GM23338 (cell line): ENCODE measurements at places on chromosomes 13 and 19.

DNA sequence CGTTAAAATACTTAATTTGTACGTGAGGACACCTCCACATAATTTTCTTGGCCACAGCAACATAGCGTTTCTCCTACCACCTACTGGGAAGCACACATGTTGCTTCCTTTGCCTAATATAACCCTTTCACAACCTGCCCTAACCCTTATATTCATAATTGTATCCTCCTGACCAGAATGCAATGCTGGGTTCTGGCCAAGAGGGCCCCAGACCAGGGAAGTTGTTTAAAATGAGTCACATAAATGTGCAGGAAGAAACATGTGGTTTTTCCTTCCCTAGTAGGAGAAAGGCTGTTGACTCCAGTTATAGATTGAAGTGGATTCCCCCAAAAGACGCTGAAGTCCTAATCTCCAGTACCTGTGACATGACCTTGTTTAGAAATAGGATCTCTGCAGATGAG, 187.3 kb downstream of the NUFIP1 start:
- no peak for DNase-seq

DNA sequence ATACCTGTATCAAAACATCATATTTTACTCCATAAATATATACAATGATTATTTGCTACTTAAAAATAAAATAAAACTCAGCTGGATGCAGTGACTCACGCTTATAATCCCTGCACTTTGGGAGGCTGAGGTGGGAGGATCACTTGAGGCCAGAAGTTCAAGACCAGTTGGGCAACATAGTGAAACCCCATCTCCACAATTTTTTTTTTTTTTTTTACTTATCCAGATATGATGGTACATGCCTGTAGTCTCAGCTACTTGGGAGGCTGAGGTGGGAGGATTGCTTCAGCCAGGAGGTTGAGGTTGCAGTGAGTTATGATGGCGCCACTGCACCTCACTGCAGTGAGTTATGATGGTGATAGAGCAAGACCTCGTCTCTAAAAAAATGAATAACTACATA, 22.4 kb downstream of the POU2F2 start:
- DNase-seq: no peak

- DNase-seq: no peak
These were observed 83.8 kb downstream of the RNASEH2B start for GRCh38 chr13:50993371-50993770.

DNA sequence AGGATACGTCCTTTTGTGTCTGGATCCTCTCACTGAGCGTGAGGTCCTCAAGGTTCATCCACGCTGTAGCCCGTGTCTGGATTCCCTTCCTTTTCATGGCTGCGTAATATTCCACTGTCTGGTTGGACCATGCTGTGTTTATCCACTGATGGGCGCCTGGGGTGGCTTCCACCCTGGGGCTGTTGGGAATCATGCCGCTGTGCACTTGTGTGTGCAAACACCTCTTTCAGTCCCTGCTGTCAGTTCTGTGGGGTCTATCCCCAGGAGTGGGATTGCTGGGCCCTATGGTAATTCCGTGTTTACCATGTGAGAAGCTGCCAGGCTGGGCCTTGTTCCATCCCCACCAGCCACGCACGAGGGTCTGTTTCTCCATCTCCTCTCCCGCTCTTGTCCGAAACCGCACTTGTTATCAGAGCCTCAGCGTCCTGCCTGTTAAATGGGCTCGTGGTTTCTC, 98.6 kb downstream of the GADD45B start:
- DNase-seq: no peak

GRCh38 chr19:47492137-47492533, 8.1 kb upstream of the KPTN start:
- DNase-seq: no peak

- DNase-seq: no peak
These were observed 6.8 kb upstream of the BCAT2 start for GRCh38 chr19:48817585-48818124.

- no peak for DNase-seq
These were observed 5.5 kb downstream of the RAVER1 start for GRCh38 chr19:10327793-10328192.

DNA sequence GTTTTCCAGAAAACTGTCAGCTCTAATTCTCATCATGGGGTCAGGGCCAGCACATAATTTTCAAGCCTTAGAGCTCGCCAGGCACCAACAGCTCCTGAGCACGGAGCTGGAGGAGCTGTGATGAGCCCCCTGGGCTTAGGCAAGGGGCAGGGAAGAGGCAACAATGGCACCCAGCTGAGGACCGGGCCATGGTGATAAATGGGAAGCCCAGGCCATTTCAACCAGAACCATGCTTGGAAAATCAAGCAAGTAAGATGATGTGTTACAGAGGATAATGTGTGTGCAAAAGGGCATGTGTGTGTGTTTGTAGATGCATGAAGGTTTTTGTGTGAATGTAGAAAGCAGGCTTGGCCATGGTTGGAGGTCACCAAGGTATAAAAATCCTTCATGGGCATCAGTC, 66.8 kb upstream of the UBAC2 start:
- DNase-seq: no peak

DNA sequence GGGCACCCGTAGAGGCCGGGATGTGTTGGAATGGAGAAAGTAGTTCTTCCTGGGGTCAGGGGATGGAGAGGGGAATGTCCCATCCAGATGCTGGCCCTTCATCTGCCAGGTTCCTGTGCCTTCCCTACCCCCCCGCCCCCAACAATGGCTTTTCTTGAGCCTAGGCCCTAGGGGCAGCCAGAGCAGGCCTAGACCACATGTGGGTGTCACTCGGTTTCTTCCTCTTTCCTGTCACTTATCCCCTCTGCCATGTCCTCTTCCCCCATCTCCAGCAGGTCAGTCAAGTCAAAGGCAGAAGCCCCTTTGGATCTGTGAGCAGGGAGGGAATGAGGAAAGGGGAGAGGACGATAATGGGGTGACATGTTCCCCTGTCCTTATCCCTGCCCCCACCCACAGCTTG, 36.4 kb downstream of the LYL1 start:
- DNase-seq: no peak

DNA sequence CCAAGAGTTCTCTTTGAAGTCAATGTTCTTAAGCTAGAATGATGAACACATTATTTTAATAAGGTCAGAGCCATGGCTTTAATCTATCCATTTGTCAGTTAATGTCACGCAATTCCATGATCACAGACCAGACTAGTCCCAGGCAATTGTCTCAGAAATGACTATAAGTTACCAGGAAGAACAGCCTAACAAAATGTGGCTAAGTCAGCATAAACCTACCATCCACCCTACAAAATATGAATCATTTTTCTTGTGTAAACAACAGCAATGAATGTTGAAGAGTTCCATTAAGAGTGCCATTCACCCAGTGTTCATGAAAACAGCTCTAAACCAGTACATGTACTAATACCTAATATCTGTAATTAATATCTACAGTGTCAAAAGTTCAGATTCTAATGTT, 127.5 kb downstream of the KCTD12 start:
- DNase-seq: no peak

- DNase-seq: no peak
These were observed 253.8 kb downstream of the DLEU7 start for GRCh38 chr13:50589651-50590054.

GRCh38 chr13:113840541-113841352, 23.1 kb downstream of the GAS6 start:
- no peak for DNase-seq

DNA sequence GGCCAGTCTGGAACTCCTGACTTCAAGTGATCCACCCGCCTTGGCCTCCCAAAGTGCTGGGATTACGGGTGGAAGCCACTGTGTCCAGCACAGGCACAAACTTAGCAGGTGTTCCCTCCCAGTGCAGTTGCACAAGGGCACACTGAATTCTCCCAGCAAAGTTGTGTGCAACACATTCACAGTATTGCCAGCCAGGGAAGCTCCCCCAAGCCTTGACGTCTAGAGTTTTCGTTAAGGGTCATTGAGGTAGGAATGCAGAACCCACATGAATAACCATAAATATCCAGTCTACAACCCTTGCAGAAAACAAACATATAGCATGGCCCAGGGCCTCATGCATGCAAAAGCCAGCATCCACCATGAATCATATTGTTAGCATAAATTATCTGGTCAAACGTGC, 3.3 kb upstream of the AURKC start:
- no peak for DNase-seq

DNA sequence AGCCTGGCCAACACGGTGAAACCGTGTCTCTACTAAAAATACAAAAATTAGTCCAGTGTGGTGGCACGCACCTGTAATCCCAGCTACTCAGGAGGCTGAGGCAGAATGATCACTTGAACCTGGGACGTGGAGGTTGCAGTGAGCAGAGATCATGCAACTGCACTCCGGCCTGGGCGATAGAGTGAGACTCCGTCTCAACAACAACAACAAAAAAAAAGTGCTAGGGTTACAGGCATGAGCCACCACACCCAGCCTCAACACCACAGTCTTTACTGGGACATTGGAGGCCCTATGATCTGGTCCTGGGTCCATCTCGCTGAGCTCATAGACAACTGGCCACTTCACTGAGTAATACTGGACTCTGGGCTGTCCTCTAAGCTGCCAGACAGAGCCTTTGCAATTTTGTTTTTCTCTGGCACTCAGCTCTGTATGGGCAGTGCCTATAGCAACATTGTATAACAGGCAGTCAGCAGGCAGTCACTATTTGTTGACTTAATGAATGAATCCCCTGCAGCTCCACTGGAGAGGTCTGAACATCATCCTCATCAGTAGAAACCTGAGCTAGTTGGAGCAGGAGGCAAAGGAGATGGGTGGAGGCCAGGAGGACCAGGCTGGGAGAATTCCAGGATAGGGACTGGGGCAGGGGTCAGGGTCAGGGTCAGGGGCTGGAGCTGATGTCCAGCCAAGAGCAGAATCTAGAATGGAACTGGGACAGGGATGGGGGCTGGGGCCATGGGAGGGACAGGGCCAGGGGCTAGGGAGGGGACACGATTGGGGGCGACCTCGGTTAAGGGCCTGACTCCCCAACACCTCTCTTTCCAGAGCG, 8.1 kb downstream of the BLOC1S3 start:
- DNase-seq: no peak

DNA sequence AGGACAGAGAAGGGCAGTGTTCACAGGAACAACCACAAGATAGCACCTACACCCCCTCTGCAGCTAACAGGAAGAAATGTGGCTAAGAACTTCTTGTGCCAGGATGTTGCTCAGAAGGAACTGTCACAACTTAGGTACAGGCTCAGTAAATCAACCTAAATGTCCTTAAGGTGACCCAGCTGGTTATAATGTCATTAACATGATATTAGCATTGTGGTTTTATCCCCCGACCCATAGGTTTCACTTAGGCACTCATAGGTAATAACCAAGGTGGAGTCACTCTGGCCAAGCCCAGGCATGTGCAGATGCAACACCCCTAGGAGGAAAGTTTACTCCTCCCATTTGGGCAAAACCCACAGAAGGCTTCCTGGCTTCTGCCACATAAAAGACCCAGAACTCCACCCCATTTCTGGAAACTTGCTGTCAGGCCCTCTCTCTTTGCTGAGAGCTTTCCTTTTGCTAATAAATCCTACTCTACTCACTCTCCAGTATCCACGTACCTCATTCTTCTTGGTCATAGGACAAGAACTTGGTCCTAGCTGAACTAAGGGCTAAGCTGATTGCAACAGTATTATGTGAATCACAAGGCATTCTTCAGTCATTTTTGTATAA, 951.3 kb downstream of the SLITRK5 start:
- DNase-seq: peak; percentile 1

DNA sequence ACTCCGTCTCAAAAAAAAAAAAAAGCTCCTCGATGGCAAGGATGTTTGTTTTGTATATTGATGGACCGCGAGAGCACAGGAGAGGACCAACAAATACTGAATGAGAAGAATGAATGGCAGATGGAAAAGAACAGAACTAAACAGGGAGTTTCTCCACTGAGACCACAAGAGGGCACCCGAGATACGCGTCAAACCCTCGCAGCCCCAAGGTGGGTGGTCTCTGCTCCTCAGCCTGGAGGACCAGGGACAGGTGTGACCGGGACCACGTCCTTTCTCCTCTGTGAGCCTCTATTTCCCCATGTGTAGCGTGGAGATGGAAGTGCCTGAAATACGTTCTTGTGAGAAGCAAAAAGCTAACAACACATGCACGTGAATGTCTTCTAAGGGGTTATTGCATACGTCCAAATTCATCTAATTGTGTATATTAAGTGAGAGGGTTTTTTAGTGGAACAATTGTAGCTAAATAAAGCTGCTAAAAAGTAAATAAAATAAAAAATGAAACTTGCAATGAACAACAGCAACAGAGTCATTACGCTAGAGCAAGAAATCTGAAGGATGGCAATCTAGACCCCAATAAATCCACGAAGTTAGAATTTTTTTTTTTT, 8.3 kb upstream of the CDC42EP5 start:
- DNase-seq: peak; percentile 95

DNA sequence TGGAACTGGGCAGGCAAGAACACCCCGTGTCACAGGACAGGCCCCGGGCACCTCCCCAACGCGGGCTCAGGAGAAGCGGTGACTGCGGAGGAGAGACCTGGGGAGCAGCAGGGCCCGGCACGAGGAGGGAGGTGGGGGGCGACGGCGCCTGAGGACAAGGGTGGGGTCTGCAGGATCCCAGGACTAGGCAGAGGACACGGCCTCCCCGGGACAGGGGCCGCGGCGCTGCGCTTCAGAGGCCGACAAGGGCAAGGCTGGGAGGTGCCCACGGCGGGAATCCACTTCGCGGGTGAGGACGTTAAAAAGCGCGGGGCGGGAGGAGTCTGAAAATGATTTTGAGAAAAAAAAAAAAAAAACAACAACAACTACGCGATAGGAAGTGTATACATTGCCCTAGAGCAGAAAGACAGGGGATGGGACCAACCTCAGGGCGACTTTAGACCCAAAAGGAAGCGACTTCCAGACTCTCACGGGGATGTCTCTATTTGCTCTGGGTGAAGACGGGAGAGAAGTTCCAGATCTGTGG, 44.9 kb downstream of the ZNF611 start:
- peak; percentile 50 for DNase-seq

GRCh38 chr13:98577836-98578285, 954 bp upstream of the STK24 start:
- no peak for DNase-seq

DNA sequence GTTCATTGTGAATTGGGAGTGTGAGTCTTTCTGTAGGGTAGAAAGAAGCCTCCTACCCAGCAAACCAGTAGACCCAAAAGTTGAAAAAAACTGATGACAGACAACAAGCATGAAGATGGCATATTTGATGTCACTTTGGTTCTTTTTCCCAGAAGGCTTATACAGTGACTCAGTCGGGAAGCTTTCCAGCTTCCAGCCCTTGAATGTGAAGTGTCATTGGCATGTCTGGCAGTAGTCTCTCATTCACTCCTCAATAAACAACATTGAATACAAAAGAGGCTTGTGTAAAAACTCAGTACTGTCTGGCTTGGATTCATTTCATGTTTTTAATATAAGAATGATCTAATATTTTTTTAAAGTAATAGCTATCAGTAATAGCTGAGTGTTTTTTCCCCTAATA, 68.7 kb downstream of the IPO5 start:
- no peak for DNase-seq

GRCh38 chr13:81246556-81246955, 905.6 kb upstream of the SPRY2 start:
- DNase-seq: no peak

GRCh38 chr13:95343944-95344343, 42.7 kb upstream of the ABCC4 start:
- DNase-seq: no peak

GRCh38 chr13:41546372-41547190, 89.2 kb downstream of the RGCC start:
- no peak for DNase-seq
